ENCODE measurements at places on chromosomes 6 and 20.

- DNase-seq: no peak
Observed at GRCh38 chr6:110063594-110064263, 85.6 kb downstream of the GPR6 start.

DNA sequence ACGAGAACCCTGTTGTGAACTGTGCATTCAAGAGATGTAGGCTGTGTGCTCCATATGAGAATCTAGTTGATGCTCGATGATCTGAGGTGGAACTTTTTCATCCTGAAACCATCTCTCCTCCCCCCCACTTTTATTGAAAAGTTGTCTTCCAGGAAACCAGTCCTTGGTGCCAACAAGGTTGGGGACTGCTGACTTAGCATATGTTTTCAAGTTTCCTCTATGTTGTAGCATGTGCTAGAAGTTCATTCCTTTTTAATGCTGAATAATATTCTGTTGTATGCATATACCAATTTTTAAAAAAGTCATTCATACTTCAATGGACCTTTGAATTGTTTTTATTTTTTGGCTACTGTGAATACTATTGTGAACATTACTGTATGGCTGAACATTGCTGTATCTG, 27.2 kb downstream of the CARMIL1 start:
- DNase-seq: no peak

- no peak for DNase-seq
Observed at GRCh38 chr6:43242908-43243663, at the start of gene TTBK1. Gene TTBK1 (plus strand): TSS chr6:43243481. CDS start chr6:43246661, 3,180 bp downstream.

GRCh38 chr20:137668-138490, 4.5 kb upstream of the DEFB126 start:
- DNase-seq: no peak

DNA sequence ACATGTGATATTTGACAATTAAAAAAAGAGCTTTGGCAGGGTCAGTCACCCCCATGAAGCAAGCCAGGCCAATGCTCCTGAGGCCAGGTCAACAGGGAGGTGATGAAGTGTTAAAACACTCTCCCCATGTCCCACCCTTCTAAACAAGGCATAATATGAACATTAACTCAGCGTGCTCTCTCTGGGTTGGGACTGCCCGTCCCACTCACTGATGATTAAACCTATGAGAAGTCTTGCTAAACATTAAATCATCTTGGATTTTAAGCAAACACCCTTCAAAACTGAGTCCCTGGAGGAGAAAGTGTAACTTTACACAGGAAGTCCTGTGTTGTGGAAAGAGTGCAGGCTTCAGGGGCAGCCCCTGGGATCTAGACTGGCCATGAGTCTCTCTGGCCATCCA, 558.5 kb downstream of the CD83 start:
- DNase-seq: no peak

DNA sequence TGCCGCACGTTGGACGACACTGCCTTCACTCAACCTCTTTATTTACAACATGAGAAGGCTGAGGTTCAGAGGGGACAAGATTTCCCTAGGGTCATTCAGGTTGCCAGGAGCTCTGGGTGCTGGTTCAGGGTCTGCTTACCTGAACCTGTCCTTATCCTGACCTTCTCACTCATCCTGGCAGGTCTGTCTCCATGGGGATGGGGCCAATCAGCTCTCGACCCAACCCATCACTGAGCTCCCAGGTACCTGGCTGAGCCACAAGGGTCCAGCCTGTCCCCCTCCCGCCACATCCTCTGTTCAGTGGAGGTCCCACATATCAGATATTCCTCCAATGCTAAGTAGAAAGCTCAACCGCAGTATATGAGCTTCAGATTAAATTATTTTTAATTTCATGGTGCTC, 225.6 kb downstream of the ANKRD60 start:
- DNase-seq: no peak

- no peak for DNase-seq
Observed at GRCh38 chr6:52548353-52548713, 28.5 kb downstream of the TRAM2 start.

- DNase-seq: no peak
Observed at GRCh38 chr6:22189946-22190345, 106.9 kb downstream of the PRL start.

DNA sequence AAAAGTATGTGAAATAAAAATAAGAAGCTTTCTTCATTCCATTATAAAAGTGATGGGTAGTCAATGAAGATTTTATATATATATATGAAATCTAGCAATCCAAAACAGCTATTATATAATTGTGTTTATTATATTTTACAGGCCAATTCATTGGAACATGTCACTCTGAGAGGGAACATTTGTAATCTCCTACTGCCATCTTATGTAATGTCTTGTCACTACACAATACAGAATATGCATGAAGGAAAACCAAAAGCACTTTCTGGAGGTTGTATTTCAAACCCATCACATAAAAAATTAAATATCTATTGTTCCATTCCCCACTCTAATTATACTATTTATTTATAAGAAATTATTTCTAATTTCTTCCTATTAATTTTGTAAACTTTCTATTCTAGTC, 31.5 kb upstream of the IRAK1BP1 start:
- DNase-seq: no peak

DNA sequence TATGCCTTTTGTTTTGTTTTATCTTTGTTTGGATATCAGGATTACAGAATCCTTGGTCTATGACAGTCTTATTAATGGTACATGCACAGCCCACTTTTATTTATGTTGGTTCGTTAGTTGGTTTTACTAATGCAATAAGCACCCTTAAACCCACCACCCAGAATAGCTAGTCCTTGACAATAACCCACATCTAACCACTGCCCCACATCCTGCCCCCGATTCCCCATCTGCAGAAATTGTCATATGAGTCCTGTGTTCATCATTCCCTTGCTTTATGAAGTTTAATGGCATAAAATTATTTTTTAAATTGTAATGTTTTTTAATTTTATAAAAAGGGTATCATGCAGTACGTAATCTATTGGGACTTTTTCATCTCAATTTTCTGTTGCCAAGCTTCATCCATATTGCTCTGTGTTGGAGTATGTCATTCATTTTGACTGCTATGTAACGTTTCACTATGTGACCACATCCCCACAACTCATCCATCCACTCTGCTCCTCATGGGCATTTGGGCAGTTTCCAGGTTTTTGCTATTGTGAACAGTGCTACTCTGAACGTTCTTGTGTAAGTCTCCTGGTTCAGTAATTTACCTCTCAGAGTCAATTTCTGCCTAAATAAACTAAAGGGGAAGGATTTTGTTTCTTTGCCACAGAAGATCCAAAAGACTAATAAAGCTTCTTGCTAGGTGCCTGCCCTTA, 150.4 kb downstream of the MRPL14 start:
- no peak for DNase-seq

- no peak for DNase-seq
Observed at GRCh38 chr6:25660512-25660911, 8.5 kb downstream of the SCGN start.

DNA sequence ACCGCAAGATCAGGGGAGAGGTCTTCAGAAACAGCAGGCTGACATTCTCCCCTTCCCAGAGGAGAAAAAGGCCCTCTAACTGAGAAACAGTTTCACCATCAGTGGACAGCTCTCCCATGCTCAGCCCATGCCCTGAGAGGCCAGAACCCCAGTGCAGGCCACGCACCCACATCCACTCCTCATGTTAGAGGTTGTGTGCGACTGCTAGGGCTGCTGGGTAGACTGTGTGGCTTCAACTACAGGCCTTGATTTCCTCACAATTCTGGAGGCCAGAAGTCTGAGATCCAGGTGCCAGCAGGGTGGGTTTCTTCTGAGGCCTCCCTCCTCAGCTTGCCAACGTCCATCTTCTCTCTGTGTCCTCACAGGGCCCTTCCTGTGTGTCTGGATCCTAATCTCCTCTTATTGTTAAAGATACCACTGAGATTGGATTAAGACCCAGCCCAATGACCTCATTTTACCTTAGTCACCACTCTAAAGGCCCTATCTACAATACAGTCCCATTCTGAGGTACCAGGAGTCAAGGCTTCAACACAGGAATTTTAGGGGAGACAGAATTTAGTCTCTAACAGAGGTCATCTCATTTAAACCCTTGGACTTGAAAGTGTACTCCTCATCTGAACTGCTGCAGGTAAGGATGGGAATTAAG, 67.7 kb upstream of the CD93 start:
- DNase-seq: no peak

DNA sequence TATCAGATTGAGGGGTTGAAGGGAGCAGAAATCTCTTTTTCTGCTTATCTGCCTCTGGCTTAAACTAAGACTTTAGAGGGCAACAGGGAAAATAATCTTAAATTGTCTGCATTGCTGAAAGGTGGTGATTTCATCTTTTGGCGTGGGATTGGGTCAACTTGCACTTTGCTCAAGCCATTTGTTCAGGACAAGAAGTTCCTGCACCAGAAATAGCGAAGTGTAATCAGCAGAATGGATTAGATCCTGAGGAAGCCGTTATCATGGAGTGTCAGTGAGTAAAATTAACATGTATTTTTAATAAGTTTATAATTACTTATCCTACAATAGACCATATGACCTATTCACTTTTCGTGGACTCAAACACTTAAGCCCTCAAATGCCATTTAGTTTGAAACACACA, 249.3 kb downstream of the CD83 start:
- DNase-seq: no peak

- DNase-seq: no peak
Observed at GRCh38 chr6:83633609-83634008, 75.3 kb downstream of the SNAP91 start.

DNA sequence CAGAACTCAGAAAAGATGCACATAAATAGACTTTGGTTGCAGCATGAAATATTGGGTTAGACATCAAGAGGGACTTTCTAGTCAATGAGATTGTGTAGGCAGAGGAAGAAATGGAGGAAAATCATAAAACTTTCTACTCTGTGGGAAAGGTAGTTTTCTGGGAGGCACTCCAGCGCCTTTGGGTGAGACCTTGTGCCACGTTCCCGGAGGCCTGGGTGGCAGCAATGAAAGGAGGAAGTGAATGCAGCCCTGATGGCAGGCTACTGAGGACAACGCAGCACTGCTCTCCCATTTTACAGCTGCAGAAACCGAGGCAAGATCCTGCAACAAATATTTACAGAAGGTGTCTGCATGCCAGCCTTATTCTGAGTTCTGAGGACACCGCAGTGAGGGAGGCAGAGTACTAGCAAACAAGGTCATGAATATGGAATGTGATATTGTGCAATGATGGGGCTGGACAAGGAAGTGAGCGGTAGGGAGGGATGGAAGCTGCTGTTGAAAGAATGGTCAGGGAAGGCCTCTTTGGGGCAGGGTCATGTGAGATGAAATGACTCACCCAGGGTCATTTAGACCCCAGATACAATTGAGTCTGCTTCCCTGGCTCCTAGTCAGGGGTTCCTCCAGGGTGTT, 159.1 kb downstream of the TFAP2C start:
- DNase-seq: no peak

DNA sequence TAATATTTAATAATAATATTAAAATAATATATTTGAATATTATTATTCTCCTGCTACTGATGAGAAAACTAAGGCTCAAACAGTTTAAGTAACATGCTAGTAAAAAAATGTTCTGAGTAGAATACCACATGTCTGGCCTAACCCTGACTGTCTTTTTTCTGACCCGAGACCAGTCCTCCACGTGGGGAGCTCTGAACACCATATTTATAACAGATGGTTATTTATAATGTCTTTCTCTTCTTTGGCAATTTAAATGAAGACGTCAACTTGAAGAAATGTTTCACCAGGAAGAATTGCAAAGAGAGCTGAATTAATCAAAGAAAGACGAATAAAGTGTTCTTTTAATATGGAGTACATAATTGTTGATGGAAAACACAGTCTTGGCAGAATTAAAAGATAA, 82.0 kb downstream of the SLC22A3 start:
- no peak for DNase-seq

DNA sequence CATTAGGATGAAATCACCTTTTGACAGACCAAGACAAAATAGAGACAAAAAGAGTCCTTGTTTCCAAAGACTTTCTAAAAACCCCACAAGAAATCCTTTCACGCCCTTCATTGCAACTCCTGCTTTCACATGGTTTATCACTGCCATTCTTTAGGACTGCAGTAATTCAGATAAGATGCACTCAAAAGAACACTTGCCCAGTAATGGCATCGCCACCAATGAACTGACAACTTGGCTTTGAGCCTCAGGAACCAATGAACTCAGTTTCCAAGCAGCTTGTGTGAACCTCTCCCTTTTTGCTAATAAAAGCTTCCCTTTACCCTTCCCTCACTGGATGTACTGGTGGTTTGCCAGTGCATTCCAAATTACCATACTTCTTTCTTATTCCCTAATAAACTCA, 21.8 kb downstream of the OSTM1 start:
- no peak for DNase-seq

- DNase-seq: peak; percentile 5
Observed at GRCh38 chr6:24522228-24523176, 27.7 kb downstream of the ALDH5A1 start.

GRCh38 chr20:48685300-48685699, 142.5 kb downstream of the PREX1 start:
- DNase-seq: no peak
